ENCODE measurements at places on chromosomes 1 and 21.
A peak's percentile ranks its signal among the peaks of the same experiment; 100 is the strongest.

GRCh38 chr1:113999799-114000198, 20.5 kb downstream of the OLFML3 start:
- no peak for ATAC-seq

GRCh38 chr1:220294846-220295301, 22.6 kb upstream of the RAB3GAP2 start:
- ATAC-seq = no peak

DNA sequence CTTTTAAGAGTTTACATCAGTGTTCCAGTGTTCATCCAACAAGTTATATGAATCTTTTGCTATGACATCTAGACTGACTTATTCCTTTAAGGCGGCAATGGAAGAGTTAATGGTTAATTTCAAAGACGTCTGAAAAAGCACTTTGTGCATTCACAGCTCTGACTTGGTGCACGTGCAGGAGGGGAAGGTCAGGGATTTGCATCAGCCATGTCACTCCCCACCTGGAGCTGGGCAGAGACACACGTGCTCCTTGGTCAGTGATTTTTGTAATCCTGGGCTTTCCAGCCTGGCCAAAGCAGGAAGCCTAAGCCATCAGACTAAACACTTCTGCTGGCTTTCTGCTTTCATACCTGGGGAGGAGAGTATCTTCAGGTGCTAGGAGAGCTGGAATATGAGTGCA, 96.3 kb downstream of the ST3GAL3 start:
- ATAC-seq = no peak

- ATAC-seq = peak; percentile 4
These were observed 13.2 kb downstream of the SEMA6C start for GRCh38 chr1:151133018-151133806.

GRCh38 chr1:10834770-10835412, 38.4 kb upstream of the CASZ1 start:
- no peak for ATAC-seq

DNA sequence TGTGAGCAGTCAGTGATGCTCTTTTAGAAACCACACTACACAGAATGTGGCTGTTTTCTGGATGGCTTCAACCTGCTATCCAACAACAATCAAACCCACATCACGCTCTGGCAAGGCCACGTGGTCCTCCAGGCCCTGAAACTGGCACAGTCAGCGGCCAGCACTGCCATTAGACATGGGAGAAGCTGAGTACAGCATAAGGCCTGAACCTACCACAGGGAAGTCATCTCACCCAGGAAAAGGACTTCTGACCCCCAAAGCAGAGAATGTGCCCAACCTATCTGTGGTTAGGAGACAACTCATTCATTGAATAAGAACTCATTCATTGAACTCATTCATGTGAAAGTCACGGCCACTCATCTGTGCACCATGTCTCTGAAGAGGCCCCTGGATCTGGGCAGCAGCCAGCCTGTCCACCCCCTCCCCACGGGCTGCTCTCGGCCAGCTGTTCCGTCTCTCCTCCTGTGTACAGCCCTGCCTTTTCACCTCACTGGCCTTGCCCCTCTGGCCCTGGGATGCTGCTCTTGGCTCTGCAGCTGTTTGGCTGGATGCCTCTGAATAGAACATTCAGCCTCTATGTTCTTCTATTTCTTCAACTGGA, 41.1 kb downstream of the C1orf198 start:
- peak; percentile 18 for ATAC-seq

DNA sequence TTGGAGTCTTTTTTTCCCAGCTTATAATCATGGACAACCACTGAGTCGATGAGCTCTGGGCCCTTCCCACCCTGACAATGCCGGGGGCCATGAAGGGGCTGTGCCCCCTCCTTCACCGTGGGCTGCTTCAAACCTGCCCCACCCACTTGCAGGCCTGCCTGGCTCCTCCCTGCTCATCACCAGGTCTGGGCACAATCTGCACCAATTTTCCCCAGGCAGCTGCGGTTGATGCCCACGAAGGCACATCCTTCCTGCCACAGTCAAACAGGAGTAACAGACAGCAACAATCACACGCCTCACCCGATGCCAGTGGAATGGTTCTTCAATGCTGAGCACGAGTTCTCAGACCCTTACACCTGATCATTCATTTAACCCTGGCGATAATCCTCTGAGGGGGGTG, 18.9 kb downstream of the PGLYRP3 start:
- no peak for ATAC-seq

- ATAC-seq = peak; percentile 2
These were observed at the start of gene ARID4B for GRCh38 chr1:235327559-235328270. Gene ARID4B (minus strand): TSS chr1:235328179. CDS start chr1:235326919, 1,260 bp downstream.

GRCh38 chr1:14615549-14616218, 17.2 kb downstream of the KAZN start:
- ATAC-seq = no peak

DNA sequence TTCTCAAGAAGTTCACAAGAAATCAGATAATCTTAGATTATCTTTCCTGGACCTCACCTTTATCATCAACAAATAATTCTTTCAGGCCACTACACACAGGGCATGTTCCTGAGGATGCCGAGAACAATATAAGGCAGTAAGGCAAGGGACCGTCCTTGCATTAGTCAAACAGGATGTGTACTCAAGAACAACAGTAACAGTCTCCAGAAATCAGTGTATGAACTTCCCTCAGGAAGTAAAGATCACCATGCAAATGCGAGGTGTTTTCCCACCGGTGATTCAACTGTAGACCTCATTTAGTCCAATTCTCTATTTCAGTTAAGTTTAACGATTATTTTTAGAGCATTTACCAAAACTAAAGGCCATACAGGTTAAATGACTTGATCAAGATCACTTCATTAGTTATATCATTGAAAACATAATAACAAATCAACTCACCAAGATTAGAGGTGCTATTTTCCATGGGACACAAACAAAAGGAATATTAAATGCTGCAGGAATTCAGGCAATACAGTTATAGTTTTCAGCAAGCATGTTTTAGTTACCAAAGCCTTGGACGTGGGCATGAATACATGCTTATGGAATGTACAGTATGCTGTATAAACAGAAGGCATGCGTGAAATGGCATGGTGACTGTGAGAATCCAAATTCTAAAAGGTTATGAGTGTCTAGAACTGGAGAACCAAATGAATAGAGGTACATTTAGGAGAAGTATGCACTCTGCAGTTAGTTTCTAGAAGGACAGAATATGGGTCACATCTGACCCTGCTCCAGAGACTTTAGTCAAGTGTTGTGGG, 145.2 kb downstream of the TNR start:
- ATAC-seq = peak; percentile 58

- ATAC-seq = peak; percentile 80
These were observed 12.7 kb downstream of the MEF2D start for GRCh38 chr1:156487862-156488261.

GRCh38 chr1:208045463-208046260, 134.7 kb upstream of the CD34 start:
- ATAC-seq = no peak

DNA sequence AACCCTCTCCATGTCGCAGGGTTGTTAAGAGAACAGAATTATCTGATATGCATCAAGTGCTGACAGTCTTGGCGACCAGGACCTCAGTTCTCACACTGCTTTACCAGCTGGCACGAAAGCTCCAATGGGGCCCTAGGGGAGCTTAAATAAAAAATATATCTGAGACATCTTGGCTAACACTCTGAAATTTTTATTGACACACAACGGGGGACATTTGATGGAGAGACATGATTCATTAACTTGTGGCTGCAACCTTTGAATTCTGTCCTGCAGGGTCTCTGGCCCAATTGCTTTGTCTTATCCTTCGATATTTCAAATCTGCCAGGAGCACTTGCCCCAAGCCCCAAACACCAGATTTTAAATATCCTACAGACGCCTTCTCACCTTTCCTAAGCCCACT, 567.0 kb downstream of the AJAP1 start:
- no peak for ATAC-seq

DNA sequence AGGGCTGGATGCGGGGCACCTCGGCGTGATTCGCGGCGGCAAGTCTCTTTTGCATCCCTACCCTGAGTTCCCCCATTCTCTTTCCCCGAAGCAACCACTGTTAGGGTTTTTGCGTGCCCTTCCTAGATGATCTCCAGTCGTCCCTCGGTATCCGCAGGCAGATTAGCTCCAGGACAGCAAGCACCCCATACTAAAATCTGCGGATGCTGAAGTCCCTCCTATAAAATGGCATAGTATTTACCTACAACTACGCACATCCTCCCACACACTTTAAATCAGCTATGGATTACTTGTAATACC, 22.8 kb upstream of the CFAP126 start:
- peak; percentile 3 for ATAC-seq

DNA sequence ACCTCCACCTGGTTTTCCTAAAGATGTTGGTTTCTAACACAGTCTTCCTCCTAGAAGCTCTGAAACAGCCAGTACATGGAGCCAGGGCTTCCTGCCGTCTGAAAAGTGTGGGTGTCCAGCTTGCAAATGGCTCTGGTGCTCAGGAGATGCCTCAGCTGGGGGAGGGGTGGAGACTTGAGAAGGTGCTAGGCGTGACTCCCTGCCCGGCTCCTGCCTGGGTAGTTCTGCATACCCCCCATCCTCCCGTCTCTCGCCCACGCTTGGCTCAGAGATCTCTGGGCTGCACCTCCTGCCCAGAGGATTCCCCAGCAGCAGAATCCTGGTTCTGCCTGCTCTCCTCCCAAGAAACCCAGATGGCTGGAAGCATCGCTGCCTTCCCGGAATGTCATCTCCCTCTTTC, 16.9 kb downstream of the STUM start:
- no peak for ATAC-seq

DNA sequence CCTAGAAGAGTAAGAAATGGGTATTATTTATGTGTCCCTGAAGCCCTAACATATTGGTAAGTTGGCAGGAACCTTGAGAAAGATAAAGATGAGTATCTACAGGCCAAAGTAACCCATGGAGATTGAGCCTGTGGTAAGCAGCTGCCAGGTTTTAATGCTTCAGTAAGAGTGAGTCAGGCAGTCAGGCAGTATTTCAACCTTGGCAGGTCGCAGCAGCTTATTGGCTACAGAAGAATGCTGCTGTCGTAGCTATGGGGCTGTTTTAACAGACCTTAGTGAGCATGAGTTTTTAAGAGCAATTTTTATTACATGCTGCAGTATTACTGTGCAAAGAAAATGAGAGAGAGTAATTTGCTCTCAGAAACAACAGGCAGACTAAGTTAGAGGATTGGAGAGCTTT, 10.3 kb upstream of the SLC30A10 start:
- no peak for ATAC-seq

DNA sequence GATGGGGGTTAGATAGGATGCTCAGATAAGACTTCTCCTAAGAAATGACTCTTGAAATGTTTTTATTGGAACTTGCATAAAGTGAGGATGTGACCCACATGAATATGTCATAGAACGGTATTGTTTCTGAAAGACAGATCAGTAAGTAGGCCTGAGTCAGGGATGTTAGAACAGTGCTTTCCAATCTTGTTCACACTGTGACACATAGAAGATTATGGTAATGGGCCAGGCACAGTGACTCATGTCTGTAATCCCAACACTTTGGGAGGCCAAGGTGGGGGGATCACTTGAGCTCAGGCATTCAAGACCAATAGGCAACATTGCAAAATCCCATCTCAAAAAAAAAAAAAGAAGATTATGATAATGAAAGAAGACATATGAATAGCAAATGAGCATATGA, 32.9 kb downstream of the FMO4 start:
- no peak for ATAC-seq

GRCh38 chr1:64956010-64956640, 10.2 kb downstream of the JAK1 start:
- ATAC-seq = peak; percentile 14

DNA sequence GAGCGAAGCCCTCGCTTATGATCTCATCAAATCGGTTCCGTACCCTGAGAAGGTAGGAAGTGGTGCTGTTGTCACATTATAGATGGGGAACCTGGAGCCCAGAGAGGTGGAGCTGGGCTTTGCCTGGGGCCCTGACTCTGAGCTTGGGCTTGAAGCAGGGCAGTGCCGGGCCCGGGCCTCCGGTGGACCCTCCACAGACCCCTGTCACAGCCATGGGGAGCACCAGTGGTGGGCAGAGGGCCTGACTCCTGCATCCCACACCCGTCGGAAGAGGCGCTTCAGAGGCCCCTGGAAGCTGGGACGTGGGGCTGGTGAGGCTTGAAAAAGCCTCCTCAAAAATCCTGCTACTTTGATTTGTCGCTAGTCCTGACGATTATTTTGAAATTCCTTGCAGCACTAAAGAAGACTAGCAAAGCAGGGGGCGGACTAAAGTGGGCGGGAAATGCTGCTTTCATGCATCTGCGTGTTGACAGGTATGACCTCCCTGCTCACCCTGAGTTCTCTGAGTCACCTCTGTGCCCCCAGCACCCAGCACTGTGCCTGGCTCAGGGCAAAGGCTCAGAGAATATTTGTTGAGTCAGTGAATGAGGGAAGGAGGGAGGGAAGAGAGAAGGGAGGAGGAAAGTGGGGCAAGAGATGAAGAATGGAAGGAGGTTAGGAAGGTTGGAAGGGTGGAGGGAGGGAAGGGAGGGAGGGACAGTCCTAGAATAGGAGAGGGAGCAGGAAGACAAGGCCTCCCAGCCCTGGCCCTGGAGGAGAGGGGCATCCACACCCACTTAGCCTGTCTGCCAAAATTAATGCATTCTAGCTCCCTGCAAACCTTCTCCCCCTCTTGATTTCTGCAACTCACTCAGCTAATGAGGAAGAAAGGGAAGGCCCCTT, 262.8 kb upstream of the VAMP3 start:
- ATAC-seq = no peak

- no peak for ATAC-seq
These were observed 998 bp downstream of the KDF1 start for GRCh38 chr1:26959270-26959669.

DNA sequence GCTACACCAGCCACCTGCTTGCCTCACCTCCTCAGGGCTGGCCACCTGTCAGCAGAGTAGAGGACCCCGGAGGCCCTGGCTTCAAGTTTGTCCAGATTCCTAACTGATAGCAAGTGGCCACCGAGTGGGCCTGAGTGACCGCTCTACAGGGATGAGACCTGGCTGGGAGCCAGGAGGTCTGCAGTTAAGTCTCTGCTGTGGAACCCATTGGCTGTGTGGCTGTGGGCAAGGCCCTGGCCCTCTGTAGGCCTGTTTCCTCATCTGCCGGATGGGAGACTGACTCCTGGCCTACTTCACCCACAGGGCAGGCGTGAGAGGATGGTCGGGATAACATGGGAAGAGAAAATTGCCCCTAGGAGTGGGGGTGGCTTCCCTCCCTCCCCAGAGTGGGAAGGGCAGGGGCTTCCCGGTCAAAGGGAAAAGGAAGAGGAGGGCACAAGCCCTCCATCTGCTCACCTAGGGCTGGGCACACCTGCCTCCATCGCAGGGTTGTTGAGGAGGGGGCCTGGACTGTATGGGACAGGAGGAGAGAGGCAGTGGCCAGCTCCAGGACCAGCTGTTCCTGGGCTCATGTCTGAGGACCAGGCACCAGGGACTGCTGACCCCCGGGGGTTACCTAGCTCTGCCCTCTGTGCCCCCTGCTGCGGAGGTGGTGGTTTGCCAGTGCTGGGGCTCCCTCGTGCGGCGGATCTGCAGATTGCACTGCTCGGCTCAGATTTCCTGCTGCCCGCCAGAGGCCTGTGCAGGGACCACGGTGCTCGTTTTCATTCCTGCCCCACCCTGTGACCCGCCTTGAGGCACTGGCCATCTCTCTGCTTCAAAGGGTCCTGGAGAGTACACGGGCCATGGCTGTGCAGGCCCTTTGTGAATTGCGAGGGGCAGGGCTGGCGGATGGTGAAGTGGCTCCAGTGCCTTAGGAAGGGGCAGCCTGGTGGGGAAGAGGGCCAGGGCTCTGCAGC, 9.1 kb upstream of the MTFR1L start:
- ATAC-seq = peak; percentile 73
